ENCODE measurements at places on chromosomes 3 and 15.

DNA sequence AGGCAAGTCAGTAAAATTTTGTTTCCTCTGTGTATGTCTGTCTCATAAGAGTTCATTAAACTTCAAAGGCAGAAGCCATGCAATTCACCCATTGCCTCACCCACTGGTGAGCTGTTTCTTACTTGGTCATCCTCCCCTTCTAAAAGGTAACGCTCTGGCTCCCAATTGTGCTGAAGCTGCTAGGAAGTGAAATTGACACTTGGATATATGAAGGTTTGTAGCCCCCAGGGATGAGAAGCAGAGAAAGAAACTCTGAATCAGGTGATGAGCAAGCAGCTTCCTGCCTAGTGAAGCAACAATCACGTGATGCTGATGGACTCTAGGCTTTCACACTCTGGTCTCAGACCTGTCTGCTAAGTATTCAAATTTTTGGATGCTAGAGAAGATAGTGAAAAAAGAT is 70.7 kb downstream of the CD200R1L start:
- DNase-seq, result no peak

- DNase-seq, result no peak
Observed at GRCh38 chr15:74062236-74062635, 20.1 kb downstream of the GOLGA6A start.

DNA sequence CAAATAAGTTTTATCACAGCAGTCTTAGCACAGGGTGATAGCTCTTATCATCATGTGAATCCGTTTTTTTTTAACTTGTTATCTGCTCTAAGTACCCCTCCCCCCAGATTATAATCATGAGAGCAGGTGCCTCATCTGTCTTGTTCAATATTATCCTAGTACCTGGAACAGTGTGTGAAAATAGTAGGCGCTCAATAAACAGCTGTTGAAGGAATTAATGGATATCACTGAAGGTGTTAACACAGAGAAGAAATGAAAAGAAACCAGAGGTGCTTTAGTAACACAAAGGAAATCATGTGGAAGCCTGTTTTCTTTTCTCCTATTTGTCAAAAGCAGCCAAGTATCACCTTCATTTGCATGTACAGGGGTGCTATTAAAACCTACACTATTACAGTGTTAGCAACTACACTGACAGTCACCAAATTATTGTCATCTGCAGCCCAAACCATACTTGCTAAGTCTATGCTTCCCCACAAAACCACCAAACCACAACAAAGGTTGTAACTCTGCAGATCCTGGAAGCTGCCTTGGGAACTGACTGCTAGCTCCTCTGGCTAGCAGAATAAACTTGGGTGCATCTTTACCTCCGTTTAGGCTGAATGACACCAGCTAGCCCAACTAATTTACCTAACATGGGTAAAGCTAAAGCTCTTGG is 2.9 kb downstream of the XPC start:
- peak; percentile 25 for DNase-seq

DNA sequence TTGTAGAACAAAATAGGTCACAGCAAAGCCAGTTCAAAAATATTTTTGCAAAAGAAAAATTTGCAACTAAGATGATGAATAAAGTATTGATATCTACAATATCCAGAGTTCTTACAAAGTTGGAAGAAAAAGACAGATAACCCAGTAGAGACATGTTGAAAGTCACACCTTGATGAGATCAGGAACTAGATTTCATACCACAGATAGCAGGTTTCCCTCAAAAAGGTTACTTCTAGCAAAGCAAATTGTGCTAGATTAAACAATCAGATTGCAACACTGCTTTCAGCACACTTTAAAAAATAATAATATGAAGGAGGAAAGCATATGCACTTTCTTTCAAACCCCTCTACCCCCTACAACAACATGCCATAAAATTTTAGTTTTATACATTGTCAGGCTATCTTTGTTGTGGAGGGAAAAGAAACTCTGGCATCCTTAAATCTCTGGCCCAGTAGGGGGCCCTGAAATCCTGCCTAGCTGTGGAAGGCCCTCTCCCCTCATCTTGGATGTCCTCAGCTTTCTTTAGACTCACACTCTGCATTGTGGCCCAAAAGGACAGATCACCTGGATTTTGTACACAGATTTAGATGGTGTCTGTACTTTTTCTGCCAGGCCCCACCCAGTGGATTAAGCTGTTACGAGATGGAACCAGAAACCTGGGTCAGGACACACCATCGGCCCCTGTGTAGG is 50.9 kb downstream of the CCR3 start:
- no peak for DNase-seq

DNA sequence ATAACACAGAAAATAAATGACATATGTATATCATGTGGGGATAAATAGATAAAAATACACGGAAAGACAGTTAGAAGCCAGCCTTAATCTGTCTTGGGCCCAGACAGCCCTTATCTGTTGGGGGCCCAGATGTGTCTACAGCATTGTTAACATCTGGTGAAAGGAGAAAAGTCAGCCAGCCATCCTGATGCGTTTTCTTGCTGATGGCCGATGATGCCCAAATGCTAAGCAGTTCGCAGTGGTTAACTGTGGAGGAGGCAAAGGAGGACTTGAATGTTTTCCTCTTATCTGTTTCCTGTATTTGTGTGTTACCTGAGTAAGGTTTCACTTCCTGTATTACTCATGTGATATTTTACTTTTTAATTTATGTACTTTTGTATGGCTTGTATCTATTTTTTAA is 46.2 kb downstream of the NOX5 start:
- no peak for DNase-seq

DNA sequence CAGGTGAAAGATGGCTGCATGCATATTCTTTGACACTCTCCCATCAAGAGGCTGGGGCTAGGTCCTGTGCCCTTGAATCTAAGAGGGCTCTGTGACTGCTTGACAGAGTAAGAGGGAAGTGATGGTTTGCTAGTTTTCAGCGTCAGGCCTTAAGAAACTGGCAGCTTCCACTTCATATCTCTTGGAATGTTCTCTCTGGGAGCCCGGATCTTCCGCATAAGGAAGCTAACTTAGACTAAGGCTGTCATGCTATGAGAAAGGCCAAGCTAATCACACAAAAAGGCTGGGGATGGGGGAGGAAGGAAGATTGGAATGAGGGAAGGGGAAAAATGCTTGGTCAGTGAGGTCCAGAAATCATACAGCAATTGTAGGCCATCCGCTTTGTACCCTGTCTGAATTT is 50.0 kb downstream of the MB21D2 start:
- no peak for DNase-seq

DNA sequence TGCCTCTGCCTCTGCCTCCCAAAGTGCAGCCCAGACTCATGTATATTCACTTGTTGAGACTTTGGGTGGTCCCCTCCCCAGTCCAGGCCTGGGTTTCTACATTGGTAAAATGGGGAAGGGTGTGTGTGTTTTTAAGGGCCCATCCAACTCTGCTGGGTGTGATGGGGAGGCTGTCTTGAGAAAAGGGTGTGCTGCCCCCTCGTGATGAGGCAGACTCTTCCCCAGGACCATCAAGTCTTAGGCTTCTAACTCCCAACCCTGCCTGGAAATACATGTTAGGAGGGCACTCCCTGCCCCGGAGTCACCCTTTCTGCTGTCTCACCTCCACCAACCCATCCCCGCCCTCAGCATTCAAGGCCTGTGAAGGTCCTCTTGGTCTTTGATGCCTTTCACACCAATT is 4.4 kb upstream of the PTPN23 start:
- no peak for DNase-seq

DNA sequence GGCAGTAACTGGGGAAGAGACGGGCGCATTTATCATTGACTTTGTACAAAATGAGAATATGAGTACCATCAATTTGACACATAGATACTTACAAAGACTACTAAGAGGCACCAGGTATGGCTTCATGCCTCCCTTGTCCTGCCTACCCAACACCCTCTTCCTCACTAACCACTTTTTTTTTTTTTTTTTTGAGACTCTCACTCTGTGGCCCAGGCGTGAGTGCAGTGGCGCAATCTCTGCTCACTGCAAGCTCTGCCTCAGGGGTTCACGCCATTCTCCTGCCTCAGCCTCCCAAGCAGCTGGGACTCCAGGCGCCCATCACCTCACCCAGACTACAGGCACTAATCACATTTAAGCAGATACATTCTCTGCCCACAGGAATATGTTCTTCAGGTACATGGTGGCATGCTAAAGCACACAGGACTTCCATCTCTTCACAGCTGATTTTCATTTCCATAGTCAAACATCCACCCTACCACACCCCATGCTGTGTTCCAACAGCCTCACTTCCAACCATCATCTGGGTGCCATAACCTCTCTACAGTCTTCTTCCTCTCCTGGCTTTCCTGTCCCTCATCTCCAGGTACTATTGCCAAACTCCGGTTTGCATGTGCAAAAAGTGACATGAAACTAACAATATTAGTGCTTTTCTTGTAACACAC is 41.7 kb downstream of the RAB27A start:
- no peak for DNase-seq

DNA sequence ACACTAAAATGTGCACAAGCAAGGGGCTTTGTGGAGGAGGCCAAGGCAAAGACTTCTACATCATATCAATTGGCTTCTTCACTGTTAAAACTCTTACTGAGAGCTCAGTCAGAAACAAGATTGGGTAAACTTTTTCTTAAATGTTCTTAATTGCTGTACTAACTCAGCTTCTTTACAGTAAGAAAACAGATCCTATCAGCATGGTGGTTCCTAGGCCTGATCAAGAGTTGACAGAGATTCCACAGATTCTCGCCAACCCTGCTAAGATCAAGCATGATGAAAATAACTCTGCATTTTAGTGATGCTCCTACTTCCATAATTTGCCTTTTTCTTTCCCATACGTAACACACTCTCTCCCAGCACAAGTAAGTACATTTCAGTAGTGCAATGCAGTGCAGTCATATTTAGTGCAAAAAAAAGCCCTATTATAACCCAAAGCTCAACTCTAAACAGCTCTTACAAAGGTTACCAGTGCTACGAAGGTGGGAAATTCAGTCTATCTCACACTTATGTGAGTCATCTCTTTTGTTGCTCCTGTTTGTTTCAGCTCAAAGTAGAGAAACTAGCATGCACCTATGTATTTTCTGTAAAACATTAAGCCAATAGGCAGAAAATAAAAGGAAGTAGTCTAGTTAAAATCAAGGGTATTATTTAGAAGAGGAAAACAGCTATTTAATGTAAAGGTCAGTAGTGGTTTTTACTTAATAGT is 29.9 kb downstream of the TIGIT start:
- DNase-seq, result no peak

- DNase-seq, result no peak
Observed at GRCh38 chr3:172034786-172035685, 4.3 kb upstream of the FNDC3B start.

DNA sequence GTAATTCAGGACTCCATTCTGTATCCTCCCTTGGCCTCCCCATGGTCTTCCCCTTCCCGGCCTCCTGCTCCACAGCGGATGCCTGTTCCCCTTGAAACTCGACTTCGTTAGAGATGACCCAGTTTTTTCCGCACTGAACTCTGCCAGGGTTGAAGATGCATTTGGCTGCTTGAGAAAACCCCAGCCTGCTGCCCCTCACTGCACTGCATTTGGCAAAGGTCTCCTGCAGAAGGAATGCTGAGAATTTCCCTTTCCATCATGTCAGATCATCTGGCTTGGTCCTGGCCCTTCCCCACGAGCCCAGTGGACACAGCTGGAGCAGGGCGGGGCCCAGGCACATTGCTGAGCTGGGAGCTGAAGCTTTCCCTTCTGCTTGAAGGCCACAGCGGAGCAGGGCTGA is 37.6 kb upstream of the RGMA start:
- DNase-seq, result no peak

DNA sequence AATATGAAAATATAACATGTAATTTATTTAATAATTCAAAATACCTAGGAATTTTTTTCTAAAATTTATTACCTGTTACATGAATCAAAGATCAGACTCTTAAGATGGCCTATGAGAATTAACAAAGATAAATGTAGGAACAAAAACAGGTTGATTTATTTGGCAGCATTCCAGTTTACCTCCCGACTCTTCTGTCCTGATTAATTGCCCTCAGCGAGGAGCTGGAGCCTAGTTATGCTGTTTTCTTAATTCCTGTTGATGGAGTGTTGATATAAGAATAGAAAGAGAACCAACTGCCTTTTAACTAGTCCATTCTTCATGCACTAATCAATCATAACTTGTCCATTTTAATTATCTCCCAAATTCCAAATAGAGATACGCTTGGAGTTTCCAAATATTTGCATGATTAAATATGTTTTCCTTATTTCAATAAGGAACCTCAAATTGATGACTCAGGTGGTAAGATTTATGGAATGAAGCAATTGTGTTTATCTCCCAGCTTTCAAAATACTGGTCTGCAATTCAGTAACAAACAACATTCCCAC is 10.6 kb upstream of the CPB1 start:
- no peak for DNase-seq

GRCh38 chr3:183313351-183313750 is 60.3 kb downstream of the B3GNT5 start:
- DNase-seq, result no peak

GRCh38 chr3:134485075-134485717 is 589 bp downstream of the ANAPC13 start:
- peak; percentile 85 for DNase-seq

- no peak for DNase-seq
Observed at GRCh38 chr15:59221511-59222505, 15.2 kb downstream of the LDHAL6B start.

DNA sequence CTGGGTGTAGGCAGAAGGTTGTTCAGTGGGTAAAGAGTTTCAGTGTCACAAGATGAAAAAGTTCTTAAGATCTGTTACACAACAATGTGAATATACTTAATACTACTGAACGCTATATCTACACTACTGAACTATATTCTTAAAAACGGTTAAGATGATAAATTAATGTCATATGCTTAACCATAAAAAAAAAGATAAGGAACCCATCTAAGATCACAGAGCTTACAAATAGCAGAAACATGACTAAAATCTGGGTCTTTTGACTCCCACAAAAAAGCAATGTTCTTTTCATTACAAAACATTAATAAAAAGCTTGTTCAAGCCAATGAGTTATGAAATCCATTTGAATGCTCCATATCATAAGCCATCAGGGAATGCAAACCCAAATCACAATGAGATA is 34.4 kb downstream of the UBR1 start:
- no peak for DNase-seq

DNA sequence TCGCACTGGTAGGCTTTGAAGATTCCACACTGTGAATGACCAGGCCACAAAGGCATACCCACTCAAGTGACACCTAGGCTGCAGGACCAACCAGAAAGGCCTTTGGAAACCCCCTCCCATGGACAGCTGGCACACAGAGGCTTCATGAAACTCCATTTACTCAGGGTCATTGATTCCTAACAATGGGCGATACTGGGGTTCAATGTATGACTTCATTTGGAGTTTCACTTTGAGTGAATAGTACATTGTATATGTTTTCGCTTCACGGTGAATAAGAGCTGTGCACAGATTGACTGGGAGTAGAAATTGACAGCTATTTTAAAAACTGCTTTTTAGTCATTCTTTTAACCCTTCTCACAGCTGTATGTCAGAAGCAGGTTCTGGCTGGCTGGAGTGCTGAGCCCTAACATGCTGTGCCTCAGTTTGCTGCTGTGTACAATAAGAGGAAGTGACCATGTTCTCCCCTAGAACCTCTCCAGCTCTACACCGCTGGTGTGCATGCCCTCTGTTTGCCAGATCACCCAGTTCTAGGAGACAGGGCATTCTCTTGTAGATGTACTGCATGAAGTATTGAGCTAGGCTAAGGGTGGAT is 15.4 kb upstream of the CX3CR1 start:
- no peak for DNase-seq

Data from stimulated activated CD4-positive, alpha-beta T cell treated with anti-CD3 and anti-CD28 coated beads, Interleukin-12 subunit alpha, Interleukin-12 subunit beta, amount 100 ng/mL, for 48 hours (primary cell).